ENCODE measurements at places on chromosomes 13 and 19. TPM values are rescaled to one million over a fixed set of nuclear protein-coding genes. Genes with fewer than 3 reads are reported as not detected.
A peak's percentile ranks its signal among the peaks of the same experiment; 100 is the strongest.

The RXFP2 gene
- polyA plus RNA-seq: not detected

The GIPC1 gene
- 201 TPM for polyA plus RNA-seq

The ANGPTL4 gene
- 23.4 TPM for polyA plus RNA-seq

The SYNE4 gene
- 21.1 TPM for polyA plus RNA-seq

The CACNA1A gene
- 2.0 TPM for polyA plus RNA-seq

The LHB gene
- polyA plus RNA-seq: not detected

The FFAR1 gene
- polyA plus RNA-seq: not detected

The LRP3 gene
- 44.0 TPM for polyA plus RNA-seq

The TTC9B gene
- 0.21 TPM for polyA plus RNA-seq

- H3K4me1 ChIP-seq: no peaks in the 10 kb centered on the region
- DNase-seq: peak; percentile 38
- no peak overlapping the region for H3K27ac ChIP-seq
- H3K27me3 ChIP-seq: no peaks in the 10 kb centered on the region
- H3K36me3 ChIP-seq: no peaks in the 10 kb centered on the region
These were observed 175.9 kb upstream of the TRPC4 start for GRCh38 chr13:38045278-38046048.

GRCh38 chr13:78376033-78376432, 227.3 kb downstream of the POU4F1 start:
- H3K27ac ChIP-seq: no peak overlapping the region
- H3K27me3 ChIP-seq: no peaks in the 10 kb centered on the region
- H3K4me1 ChIP-seq: no peaks in the 10 kb centered on the region
- H3K36me3 ChIP-seq: no peaks in the 10 kb centered on the region

GRCh38 chr19:15900504-15900903, 2.6 kb upstream of the CYP4F2 start:
- H3K4me1 ChIP-seq: no peaks in the 10 kb centered on the region
- H3K36me3 ChIP-seq: no peaks in the 10 kb centered on the region
- no peak overlapping the region for H3K27ac ChIP-seq

GRCh38 chr19:17527326-17527725, 15.9 kb downstream of the PGLS start:
- no peaks in the 10 kb centered on the region for H3K36me3 ChIP-seq
- H3K27me3 ChIP-seq: no peaks in the 10 kb centered on the region
- no peak overlapping the region for H3K4me3 ChIP-seq
- H3K27ac ChIP-seq: no peak overlapping the region

DNA sequence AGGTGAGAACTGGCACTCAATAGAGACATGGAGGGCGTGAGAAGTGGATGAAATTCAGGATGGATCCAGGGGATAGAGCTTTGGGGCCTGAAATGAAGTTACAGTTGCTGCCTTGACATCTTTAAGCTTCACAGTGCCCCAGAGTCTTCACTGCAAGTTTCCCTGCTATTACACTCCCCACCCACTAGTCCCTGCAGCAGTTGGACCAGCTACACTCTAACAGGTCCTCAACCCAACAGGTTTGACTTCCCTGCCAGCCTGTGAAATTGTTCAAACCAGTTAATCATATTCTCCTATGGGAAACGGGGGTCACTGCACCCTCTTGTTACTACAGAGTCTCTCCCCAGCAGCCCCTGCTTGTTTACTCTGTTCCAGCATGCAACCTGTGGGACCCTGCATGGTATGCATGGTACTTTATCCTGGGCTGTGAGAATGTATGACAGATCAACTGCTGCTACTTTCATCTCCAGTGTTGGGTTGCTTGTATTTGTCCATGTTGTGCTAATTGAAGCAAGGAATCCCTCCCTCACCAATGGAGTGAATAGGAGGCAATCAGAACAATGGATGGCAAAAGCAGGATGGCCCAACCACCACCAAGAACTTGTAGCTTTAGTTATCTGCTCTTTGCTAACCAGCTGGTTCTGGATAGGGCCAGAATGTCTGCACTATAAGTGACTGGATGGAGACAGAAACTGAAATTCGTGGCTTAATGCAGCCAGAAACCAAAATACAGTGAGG, 314.2 kb downstream of the OLFM4 start:
- no peaks in the 10 kb centered on the region for H3K27me3 ChIP-seq
- H3K4me1 ChIP-seq: no peaks in the 10 kb centered on the region
- no peak overlapping the region for H3K27ac ChIP-seq
- no peak overlapping the region for H3K4me3 ChIP-seq

- no peak overlapping the region for H3K27ac ChIP-seq
- H3K4me3 ChIP-seq: no peak overlapping the region
- H3K36me3 ChIP-seq: no peaks in the 10 kb centered on the region
- DNase-seq: no peak
- H3K27me3 ChIP-seq: no peaks in the 10 kb centered on the region
These were observed 210.7 kb upstream of the EDNRB start for GRCh38 chr13:78129359-78129758.

DNA sequence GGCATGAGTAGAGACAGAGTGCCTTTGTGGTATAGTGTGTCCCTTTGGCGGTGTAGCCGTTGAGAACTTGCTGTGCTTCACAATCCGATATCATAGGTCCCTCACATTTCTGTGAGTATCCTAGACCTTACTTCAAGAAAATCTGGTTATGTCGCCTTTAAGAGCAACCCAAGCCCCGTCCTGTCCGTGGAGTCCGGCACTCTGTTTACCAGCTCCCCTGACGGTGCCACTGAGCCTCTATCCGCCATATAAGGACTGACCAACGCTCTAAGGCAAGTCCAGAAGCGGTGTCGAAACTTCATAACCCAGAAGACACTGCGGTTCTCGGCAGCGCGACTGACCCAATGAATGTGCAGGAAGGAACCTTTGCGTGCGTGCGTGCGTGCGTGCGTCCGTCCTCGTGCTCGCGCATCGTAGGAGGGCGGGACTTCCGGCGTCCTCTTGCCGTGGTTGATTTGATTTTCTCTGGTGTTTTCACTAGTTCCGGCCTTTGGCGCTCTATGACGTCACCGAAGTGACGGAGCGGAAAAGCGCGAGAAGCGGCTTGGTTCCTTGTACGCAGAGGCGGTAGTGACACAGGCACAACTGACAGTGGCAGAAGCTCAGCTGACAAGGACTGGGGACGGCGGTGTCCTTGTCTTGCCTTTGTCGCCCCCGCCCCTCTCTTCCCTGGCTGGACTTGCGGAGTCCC, at the start of the genes TRAPPC2B and ZNF547:
Gene TRAPPC2B (plus strand): TSS at position 555 of the 691 bp plus-strand sequence. CDS start 1,283 bp downstream, outside the sequence.
Gene ZNF547 (plus strand): TSS at position 555 of the 691 bp plus-strand sequence. CDS start 5,005 bp downstream, outside the sequence.
- DNase-seq: peak; percentile 99
- H3K4me3 ChIP-seq: peak within 1 kb of the TSS; percentile 57
- H3K36me3 ChIP-seq: no peaks in the 10 kb centered on the region
- H3K27me3 ChIP-seq: no peaks in the 10 kb centered on the region
- H3K4me1 ChIP-seq: peaks cover 9% of the 10 kb centered on the region

- no peak overlapping the region for H3K27ac ChIP-seq
- no peaks in the 10 kb centered on the region for H3K36me3 ChIP-seq
- H3K4me3 ChIP-seq: no peak overlapping the region
- no peaks in the 10 kb centered on the region for H3K27me3 ChIP-seq
- DNase-seq: no peak
- peaks cover 15% of the 10 kb centered on the region for H3K4me1 ChIP-seq
These were observed 243.1 kb upstream of the NBEA start for GRCh38 chr13:34698945-34699344.

- DNase-seq: no peak
- no peak overlapping the region for H3K4me3 ChIP-seq
- H3K27ac ChIP-seq: no peak overlapping the region
- H3K4me1 ChIP-seq: no peaks in the 10 kb centered on the region
- H3K36me3 ChIP-seq: no peaks in the 10 kb centered on the region
These were observed 873.8 kb downstream of the SLITRK6 start for GRCh38 chr13:84925443-84925842.

DNA sequence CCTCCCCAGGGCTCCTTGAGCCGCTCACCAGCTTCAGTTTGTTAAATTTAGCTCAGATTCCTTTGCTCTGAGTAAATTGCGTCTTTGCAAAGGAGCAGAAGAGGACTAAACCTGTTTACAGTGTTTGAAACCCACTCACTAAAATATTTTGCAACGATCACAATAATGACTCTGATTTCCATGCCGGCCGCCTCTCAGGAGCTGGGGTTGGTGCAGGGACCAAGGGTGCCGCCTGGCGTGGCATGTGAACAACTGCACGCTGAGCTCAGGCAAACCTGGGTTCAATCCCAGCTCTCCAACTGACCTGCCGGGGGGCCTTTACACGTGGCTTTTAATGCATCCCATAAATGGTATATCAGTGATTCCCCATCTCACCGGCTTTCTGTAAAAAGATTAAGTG, 68.7 kb upstream of the CACNA1A start:
- no peaks in the 10 kb centered on the region for H3K27me3 ChIP-seq
- H3K36me3 ChIP-seq: no peaks in the 10 kb centered on the region
- H3K27ac ChIP-seq: no peak overlapping the region
- no peaks in the 10 kb centered on the region for H3K4me1 ChIP-seq
- no peak for DNase-seq

GRCh38 chr13:112182846-112183531, 116.0 kb downstream of the SOX1 start:
- no peak overlapping the region for H3K27ac ChIP-seq
- no peaks in the 10 kb centered on the region for H3K4me1 ChIP-seq
- H3K36me3 ChIP-seq: no peaks in the 10 kb centered on the region
- no peaks in the 10 kb centered on the region for H3K27me3 ChIP-seq
- DNase-seq: peak; percentile 18

GRCh38 chr19:44438441-44438840, 9.8 kb downstream of the ZNF229 start:
- no peak overlapping the region for H3K27ac ChIP-seq
- H3K36me3 ChIP-seq: no peaks in the 10 kb centered on the region
- H3K4me1 ChIP-seq: no peaks in the 10 kb centered on the region
- H3K4me3 ChIP-seq: no peak overlapping the region

DNA sequence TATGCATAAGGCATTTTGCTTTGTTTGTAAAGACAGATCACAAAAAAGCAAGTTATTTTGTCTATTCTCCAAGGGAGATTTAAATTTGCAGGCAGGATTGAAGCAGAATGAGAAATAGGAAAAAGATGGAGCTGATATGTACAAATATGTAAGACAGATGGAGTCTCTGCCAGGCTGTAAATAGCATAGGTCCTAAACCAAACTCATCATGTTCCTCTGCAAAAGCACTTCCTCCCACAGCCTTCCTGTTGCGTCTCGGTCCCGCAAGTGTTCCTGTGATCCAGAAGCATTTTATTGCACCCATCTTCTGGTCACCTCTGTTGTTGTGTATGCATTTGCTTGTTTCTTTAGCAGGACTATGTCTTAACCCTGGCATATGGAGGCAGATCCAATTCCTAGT, 95.7 kb upstream of the CLDN10 start:
- no peak overlapping the region for H3K27ac ChIP-seq
- no peaks in the 10 kb centered on the region for H3K36me3 ChIP-seq
- no peak overlapping the region for H3K4me3 ChIP-seq
- no peak for DNase-seq

- no peaks in the 10 kb centered on the region for H3K27me3 ChIP-seq
- no peak for DNase-seq
- H3K4me3 ChIP-seq: no peak overlapping the region
These were observed 36.8 kb downstream of the UFM1 start for GRCh38 chr13:38386421-38386820.

GRCh38 chr13:104967836-104968630, 1567.4 kb downstream of the EFNB2 start:
- H3K4me3 ChIP-seq: no peak overlapping the region
- H3K27ac ChIP-seq: no peak overlapping the region
- no peaks in the 10 kb centered on the region for H3K36me3 ChIP-seq

GRCh38 chr13:95607366-95607765, 37.1 kb downstream of the DZIP1 start:
- H3K27ac ChIP-seq: no peak overlapping the region
- no peak for DNase-seq
- H3K27me3 ChIP-seq: no peaks in the 10 kb centered on the region
- no peak overlapping the region for H3K4me3 ChIP-seq

- no peaks in the 10 kb centered on the region for H3K36me3 ChIP-seq
- H3K4me1 ChIP-seq: no peaks in the 10 kb centered on the region
- no peaks in the 10 kb centered on the region for H3K27me3 ChIP-seq
- DNase-seq: no peak
These were observed 22.2 kb downstream of the FUZ start for GRCh38 chr19:49790866-49791265.

- no peak overlapping the region for H3K4me3 ChIP-seq
- no peak for DNase-seq
- H3K27ac ChIP-seq: no peak overlapping the region
- H3K4me1 ChIP-seq: no peaks in the 10 kb centered on the region
- H3K36me3 ChIP-seq: no peaks in the 10 kb centered on the region
These were observed 597.7 kb downstream of the GPC6 start for GRCh38 chr13:93824286-93824685.

All from hepatocyte (in vitro differentiated cells).